Naive thymus-derived CD4-positive, alpha-beta T cell (primary cell): ENCODE measurements at places on chromosomes 3 and 15. TPM values are rescaled to one million over a fixed set of nuclear protein-coding genes. Genes with fewer than 3 reads are reported as not detected.

Gene SNX33
- total RNA-seq = 0.94 TPM

Gene FAM3D
- total RNA-seq = not detected

GRCh38 chr15:50315814-50316630 lies 39.0 kb downstream of the GABPB1 start:
- peak; percentile 30 for DNase-seq

DNA sequence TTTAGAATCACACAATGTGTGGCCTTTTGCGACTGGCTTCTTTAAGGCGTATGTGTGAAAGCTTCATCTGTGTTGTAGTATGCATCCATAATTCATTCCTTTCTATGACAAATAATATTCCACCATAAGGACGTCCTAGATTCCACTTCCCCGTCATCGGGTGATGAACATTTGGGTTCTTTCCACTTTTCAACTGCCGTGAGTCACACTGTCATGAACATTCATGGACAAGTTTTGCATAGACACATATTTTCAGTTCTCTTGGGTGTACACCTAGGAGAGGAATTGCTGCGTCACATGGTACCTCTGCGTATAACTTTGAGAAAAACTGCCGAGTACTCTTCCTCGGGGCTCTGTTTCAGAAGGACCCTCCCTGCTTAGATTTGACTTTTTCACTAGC lies 97.3 kb downstream of the TOP2B start:
- no peak for DNase-seq

DNA sequence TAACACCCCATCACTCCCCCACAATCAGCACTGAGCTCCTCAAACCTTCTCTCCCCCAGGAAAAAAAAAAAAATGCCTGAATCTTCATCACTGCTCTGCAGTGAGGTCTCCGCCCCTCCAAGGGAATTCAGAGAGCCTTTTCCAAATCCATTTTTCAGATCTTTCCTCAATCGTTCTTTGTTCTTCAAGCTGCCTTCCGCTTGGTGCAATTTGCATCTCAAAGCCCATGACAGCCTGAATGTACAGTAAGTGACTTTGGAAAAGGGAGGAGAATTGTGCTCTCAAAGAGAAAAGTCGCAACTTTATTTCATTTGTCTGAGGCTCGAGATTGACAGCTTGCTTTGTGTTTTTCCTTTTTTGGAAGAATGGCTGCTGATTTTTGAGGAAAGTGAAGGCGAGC lies 75.0 kb downstream of the CORO2B start:
- no peak for DNase-seq

- no peak for DNase-seq
Observed at GRCh38 chr3:141060327-141060726, 9.2 kb downstream of the SPSB4 start.

GRCh38 chr15:45732662-45733061 lies 97.8 kb downstream of the SQOR start:
- no peak for DNase-seq

DNA sequence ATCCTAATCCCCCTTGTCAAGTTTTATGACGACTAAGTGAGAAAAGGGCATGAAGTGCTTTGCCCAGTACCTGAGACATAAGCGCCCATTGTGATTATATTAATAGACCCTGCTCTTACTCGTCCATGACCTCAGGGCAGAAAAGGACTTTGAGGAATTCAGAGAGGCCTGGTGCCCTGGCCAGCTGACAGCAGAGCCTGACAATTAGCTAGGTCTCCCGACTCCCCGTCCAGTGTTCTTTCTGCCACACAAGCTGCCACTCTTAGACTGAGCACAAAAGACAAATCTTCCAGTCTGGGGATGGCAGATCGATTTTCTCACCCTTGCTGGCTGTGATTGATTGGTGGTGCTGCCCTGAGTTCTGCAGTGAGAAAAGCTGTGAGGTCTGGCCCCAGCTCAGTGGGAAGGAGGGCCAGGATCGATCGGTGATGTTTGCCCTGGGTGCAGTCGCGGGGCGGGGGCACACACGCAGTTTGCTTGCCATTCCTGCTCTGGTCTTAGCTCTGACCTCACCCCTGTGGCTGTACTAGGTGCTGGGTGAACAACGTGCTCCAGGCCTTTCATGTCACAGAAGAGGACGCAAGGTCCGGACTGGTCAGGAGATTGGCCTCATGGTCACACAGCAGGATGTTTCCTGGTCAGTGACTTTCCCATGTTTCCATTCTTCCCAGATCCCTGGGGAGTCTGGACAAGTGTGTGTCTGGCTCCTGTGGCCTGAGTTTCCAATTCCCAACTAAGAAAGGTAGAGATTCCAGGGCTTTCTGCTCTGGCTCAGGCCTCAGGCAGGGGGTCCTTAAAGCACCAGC lies 67.4 kb upstream of the TLE3 start:
- DNase-seq = no peak

Gene IL16
- 130 TPM for total RNA-seq
